ENCODE measurements at places on chromosomes 7 and 10. TPM values are rescaled to one million over a fixed set of nuclear protein-coding genes. Genes with fewer than 3 reads are reported as not detected.
A peak's percentile ranks its signal among the peaks of the same experiment; 100 is the strongest.

- H3K4me1 ChIP-seq, result peaks cover 22% of the 10 kb centered on the region
- peak overlapping the region; percentile 19 for H3K27ac ChIP-seq
These were observed 41.4 kb downstream of the GNA12 start for GRCh38 chr7:2802504-2803341.

Gene ORC5
- total RNA-seq, result 12.8 TPM

Gene OR2A5
- not detected for total RNA-seq

Gene TEX47
- total RNA-seq, result not detected

DNA sequence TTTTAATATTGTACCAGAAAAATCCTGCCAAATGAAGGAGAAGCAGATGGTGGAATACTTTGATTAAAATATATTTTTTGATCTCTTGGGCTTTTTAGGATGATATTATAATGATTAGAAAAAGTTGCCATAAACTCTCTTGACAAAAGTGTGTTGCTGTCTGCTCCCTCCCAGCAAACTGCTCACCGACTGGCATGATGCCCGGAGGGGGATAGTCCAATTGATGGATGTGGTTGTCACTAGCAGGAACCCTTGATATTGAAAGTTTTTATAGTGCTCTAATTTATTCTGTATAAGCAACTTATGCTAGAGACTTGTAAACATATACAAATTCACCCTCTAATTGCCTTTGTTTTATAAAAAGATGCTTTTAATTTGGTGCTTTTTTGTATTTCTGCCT is 114.0 kb downstream of the DNAH11 start:
- no peaks in the 10 kb centered on the region for H3K4me1 ChIP-seq
- no peaks in the 10 kb centered on the region for H3K27me3 ChIP-seq
- no peak for DNase-seq

DNA sequence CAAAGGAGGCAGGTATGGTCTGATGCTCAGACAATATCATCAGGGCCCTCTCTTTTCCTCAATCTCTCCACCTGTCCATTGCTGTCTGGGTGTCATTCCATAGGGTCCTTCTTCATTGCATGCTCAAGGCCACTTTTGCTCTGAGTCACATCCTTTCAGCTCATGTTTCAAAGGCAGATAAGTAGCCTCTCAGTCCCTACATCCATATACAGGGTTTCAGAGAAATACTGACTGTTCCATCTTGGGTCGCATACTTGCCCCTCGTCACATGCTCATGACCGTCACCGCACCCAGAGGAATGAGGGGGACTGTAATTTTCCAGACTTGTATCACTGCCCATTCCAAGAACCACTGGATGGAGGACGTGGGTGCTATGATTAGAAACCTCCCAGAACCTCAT is 93.4 kb downstream of the FAM107B start:
- no peak overlapping the region for H3K4me3 ChIP-seq
- no peak overlapping the region for H3K27ac ChIP-seq
- no peaks in the 10 kb centered on the region for H3K36me3 ChIP-seq
- no peaks in the 10 kb centered on the region for H3K4me1 ChIP-seq
